ENCODE measurements at places on chromosomes 5 and 9.

GRCh38 chr5:104840284-104840683 is 1277.7 kb upstream of the NUDT12 start:
- DNase-seq = no peak

- no peak for DNase-seq
Measured at GRCh38 chr5:109373932-109374331, 35.8 kb downstream of the PJA2 start.

DNA sequence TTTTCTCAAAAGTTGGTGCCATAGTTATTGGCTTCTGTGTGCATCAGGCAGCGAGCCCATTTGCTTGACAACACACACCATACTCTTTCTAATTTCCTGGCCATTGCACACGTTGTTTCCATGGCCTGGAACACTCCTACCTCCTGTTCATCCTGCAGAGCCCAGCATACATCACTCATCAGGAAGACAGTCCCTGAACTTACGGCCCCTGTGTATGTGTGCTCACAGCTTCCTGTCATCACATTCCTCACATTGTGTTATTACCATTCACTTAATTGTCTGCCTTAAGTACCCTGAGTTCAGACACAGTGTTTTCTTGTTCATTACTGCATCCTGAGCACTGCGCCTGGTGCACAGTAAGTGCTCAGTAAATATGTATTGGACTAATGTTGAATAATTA is 355.9 kb downstream of the PRELID2 start:
- no peak for DNase-seq

- no peak for DNase-seq
Measured at GRCh38 chr9:2679011-2679410, 38.3 kb upstream of the KCNV2 start.

DNA sequence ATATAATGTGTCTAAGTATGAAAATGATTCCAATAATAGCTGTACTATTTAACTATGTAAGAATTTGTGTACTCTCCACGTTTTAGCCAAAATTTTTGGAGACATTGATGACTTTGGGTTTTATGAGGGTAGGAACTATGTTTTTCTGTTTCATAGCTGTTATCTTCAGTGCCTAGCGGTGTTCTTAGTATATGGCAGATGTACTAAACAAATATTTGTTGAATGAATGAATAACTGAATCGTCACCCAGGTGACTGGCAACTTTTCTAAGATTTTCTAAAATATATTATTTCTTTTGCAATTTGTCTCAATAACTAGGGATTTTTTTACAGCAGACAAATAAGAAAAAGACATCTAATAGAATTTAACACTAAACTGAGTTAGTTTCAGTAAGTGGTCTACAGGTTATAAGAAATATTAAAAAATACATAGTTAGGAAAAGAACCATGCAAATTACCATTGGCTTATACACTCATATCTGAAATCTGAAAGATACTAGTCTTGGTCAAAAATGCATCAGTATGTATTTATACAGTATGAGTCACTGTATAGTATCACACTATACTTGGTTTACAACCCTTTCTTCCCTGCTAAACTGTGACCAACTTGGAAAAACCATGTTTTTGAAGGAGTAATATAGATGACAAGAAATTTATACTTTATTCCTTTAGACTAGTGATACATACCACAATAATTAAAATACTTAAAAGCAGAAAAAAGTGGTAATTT is 10.5 kb upstream of the ERCC6L2 start:
- no peak for DNase-seq

- no peak for DNase-seq
Measured at GRCh38 chr9:3887786-3888496, 362.1 kb upstream of the RFX3 start.

GRCh38 chr9:70020991-70021571 is 22.6 kb upstream of the MAMDC2 start:
- DNase-seq = no peak

- DNase-seq = no peak
Measured at GRCh38 chr5:125558466-125558865, 812.0 kb upstream of the ZNF608 start.

DNA sequence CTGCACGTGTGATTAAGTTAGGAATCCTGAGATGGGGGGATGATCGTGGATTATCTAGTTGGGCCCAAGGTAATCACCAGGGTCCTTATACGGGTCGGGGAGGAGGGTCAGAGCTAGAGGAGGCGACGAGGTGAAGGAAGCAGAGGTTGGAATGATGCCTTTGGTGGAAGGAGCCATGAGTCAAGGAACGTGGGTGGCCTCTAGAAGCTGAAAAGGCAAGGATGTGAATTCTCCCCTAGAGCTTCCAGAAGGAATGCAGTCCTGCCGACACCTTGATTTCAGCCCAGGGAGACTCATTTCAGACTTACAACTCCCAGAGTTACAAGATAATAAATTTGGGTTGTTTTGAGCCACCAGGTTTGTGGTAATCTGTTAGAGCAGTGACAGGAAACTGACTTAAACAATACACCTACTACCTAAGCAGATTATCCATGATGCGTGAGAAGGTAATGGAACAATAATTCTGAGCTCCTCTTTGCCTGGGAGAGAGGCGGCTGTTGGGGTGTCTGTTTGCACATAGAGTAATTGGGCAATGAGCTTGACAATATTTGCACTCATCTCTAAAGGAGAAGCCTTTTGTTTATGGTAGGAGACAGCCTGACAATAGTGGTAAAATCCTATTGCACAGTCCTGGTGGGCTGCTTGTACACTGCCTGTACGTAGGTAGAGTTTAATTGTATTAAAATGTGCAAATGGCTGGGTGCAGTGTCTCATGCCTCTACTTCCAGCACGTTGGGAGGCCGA is 129.3 kb upstream of the IER5L start:
- no peak for DNase-seq

GRCh38 chr5:84683594-84683993 is 298.9 kb upstream of the EDIL3 start:
- DNase-seq = no peak

DNA sequence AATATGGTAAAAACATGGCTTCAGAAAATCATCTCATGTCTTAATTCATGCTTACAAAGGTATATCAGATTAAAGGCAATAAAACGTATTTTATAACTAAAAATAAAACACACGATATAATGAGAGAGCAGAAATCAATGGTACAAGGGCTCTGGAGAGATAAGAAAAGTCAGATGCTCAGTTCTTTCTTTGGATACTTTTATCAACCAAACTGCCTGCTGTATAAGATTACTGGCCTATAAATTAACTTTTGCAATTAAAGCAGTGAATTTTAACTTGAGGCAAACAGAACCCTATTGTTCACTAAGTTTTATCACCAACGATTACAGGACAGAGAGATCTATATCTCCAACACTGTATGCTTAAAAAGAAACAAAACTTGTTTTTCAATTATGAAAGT is 42.1 kb upstream of the HNRNPA0 start:
- DNase-seq = no peak

DNA sequence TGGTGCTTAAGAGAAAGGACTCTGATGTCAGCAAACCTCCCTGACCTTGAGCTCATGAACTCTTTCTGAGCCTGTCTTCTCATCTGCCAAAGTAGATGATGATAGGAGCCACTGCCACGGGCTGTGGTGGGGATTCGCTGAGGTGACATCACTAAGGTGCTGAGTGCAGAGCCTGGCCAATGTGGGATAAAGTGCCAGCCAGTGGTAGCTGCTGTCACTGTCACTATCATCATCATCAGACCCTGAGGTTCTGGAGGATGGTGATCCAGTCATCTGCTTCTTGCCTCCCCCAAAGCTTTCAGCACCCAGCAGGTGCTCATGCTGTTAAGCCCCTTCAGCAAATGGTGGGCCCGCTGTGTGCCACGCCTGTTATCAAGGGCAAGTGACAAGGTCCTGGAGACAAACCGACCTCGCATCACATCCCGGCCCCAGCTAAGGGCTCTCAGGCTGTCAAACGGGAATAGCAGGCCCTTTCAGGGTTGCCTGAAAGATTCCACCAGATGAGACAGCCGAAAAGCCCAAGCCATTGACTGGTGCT is 6.4 kb downstream of the FPGS start:
- DNase-seq = no peak

GRCh38 chr9:126500600-126501382 is 112.9 kb upstream of the LMX1B start:
- no peak for DNase-seq

- no peak for DNase-seq
Measured at GRCh38 chr9:96061293-96061987, 185.9 kb downstream of the ERCC6L2 start.

DNA sequence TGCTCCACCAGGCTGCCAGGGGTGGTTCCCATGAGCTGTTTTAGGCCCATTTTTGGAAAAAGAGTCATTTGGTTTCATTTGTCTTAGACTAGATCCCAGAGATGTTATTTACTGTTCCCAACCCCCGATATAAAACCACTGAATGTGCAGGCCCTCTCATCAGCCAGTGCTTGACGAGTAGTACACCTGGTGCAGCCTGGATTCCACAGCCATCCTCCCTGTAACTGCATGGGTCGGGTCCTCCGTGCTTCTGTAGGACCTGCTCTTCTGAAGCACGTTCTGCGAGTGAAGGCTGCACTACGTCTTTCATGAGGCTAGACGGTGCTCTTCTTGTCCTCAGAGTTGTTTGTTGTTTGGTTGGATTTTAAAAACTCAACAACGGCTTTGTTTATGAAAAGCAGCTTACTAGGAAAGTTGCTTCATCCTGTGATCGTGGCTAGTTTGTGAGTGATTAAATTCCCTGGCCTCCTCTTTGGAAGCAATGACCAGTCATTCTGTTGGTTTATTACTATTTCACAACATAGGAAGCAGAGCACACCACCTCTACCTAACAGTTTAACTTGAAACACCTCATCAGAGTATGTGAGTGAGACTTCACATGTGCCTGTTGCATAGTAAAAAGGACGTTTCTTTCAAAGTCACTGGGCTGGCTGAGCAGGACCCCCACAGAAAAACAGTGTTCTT is 135.2 kb downstream of the AOPEP start:
- DNase-seq = no peak

DNA sequence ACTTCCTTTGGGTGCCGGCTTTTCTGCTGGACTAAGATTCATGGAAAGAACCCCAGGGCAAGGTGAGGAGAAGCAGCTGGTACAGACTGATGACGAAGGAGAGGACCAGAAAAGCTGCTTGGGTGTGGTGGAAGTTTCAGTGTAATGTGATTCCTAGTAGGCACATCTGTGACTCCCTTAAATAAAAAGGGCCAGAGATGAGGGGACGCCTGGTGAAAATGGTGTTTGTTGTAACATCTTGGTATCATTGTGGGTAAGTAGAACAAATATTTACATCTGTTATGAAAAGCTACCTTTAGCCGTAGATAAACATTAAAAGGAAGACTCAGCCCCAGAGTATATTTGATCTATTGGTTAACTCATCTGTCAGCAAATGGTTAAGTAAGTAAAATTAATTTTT is 33.8 kb downstream of the OTULINL start:
- no peak for DNase-seq

- DNase-seq = no peak
Measured at GRCh38 chr9:75087289-75087823, 599 bp downstream of the NMRK1 start.

- DNase-seq = no peak
Measured at GRCh38 chr9:25716220-25716872, 38.1 kb upstream of the TUSC1 start.

DNA sequence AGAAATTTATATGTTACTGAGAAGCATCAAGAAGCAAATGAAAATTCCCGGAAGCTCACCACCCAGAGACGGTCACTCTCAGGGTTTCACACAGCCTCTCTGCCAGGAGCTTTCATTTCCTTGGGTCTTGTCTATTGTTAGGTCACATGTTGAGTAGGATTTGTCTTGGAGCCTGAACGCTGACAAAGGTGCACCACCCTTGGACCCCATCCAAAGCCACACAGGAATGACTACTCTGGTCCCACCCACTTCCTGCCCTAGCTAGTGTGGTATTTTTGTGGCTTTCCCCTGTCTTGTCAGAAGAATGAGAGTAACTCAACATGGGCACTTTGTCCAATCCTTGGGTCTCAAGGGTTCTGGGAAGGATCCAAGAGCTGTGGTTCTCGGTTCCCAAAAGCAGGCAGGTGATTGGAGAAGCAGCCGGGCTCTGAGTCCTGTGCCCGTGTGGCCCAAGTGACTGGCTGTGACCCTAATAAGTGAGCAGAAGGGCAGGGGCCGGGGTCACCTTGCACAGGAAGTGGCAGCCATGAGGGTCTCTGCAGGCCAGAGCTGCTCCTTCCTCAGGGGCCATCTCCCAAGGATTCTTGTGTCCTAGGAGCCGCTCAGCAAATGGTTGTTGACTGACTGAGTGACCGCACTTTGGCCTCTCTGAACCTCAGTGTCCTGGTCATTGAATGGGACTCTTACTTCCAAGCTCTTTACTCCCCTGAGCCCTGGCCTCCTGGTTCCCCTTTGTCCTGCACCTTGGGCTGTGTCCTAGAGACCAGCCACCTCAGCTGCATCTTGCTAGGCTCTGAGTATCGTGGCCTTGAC is 6.9 kb downstream of the FGD3 start:
- DNase-seq = no peak

GRCh38 chr5:97135868-97136267 is 6.5 kb downstream of the LIX1 start:
- no peak for DNase-seq

- no peak for DNase-seq
Measured at GRCh38 chr5:11491404-11492075, 412.7 kb downstream of the CTNND2 start.

DNA sequence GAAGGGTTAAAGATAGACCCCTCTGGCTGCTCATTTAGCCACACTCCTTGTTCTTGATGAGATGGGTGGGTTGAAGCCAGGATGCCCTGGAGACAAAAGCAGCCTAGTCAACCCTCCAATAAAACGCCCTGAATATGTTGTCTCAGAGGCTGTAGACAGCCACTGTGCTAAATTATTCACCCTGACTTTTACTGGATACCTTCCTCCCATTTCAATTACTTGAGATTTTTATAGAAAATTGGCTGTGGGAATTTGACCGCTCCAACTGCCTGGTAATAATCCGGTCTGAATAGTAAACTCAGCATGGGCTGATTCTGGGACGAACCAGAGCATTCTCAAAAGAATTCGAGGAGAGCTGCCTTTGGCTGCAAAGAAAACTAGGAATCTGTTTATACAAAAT is 104.2 kb downstream of the SNX18 start:
- DNase-seq = no peak

GRCh38 chr9:69331444-69331843 is 6.4 kb downstream of the ENTREP1 start:
- no peak for DNase-seq

DNA sequence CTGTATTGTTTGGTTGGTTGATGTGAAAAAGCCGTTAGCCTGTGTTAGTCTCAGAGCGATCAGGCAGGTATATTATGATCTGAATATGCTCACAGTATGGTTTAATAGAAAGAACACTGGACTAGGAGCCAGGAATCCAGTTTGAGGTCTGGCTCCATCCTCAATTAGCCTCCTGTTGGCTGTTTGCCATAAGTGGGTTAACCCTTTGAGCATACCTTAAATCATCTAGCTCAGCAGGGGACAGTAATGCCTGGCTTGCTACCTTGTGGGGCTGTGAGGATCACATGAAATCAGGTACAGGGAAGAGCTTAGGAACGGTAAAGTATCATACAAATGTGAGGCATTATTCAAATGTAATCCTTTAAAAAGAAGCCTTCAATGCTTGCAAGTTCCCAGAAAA is 104.7 kb downstream of the CMYA5 start:
- no peak for DNase-seq

Data from cortex of kidney (tissue), 1 donor.